Activated CD4-positive, alpha-beta T cell treated with anti-CD3 and anti-CD28 coated beads, Interleukin-2, amount 50 U/mL, for 1 hour (primary cell): ENCODE measurements at places on chromosomes 12 and 14.

- DNase-seq = no peak
Measured at GRCh38 chr12:69334158-69334557, 14.0 kb upstream of the LYZ start.

- DNase-seq = no peak
Measured at GRCh38 chr12:116380108-116380507, 102.6 kb upstream of the MED13L start.

- DNase-seq = no peak
Measured at GRCh38 chr14:56044196-56044595, 74.0 kb upstream of the PELI2 start.

GRCh38 chr14:105014631-105015030, 6.3 kb downstream of the CDCA4 start:
- DNase-seq = no peak

DNA sequence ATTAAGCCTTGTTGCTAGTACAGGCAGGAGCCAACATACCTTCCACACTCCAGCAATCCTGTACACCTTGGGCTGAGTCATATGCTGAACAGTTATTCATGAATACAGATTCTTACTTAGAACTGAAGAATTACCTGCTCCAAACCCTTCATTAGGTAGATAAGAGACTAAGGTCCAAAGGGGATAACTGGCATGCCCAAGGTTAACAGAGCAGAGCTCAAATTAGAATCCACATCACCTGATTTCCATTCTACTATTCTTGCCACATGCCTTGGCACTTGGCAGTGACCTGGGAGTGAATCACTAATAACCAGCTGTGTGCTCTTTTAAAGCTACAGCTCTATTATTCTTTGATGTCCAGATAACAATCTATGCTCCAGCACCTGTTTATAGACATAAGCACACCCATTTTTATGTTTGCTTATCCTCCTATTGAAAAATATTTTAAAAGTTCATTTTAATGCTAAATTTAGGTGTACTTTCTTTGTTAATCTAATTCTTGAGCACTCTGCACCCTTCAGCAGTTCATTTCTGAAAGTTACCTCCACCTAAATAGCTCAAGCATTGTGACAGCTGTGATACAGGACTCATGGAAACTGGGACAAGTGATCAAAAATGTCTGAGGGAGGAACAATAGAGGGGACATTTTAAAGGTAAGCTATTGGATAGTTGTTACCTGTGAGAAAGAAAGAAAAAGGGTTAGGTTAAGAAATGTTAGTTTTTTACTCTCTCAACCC, 19.4 kb downstream of the LPCAT3 start:
- no peak for DNase-seq

DNA sequence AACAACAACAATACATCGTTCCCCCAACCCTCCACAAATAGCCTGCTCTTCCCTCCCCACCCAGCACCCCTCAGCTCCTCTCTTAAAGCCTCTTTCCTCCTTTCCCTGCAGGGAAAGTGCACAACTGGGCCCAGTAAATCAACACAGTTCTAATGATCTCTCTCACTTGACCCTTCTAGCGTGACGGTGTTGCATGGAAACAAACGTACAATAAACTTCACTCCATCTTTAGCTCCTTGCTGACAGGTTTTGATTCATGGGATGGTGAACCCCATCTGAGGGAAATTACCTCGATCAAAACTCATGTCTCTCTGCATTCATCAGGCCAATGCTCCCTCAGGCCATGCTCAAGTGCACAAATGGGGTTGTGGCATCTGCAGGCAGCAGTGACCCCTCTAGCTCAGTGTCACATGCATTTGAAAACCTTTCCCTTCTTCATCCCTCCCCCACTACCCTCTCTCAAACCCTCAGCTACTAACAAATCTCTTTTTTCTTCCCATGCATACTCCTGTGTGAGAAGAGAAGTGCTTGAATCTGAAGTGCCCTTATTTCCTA, 22.9 kb downstream of the GDF11 start:
- DNase-seq = no peak

DNA sequence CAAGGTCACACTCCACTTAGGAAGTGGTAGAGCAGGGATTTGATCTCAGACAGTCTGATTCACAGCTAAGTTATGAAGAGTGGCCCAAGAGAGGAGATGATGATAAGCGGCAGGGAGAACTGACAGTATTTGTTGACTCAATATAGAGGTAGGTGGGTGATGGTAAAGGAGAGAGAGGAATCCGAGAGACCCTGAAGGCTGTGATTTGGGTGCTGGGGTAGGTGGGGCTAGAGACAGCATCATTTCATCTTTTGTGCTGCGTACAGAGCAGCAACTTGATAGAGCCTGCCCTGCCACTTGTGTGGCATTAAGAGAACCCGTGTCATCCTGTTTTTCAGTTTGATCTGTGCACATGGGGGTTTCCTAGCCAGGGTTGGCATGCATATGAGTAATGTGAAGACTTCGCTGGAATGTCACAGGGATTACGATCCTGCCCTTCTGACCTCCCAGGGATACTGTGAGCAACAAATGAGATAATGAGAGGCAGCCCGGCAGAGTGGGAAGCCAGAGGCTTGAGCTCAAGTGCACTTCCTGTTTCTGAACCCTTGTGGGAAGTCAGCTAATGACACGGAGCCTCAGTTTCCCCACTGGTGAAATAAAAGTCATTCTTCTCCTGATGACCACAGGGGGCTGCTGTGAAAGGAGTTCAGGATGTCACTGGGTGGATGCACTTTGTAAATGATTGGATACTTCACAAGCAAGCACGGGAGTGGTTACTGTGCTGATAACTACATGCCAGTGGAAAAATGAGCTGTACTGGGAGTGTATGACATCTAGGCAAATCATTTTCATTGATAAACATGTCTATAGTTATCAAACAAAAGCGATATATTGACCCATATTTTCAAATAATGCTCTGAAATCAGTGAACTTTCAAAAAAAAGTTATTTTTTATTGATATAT, 59.5 kb upstream of the IGF1 start:
- no peak for DNase-seq

DNA sequence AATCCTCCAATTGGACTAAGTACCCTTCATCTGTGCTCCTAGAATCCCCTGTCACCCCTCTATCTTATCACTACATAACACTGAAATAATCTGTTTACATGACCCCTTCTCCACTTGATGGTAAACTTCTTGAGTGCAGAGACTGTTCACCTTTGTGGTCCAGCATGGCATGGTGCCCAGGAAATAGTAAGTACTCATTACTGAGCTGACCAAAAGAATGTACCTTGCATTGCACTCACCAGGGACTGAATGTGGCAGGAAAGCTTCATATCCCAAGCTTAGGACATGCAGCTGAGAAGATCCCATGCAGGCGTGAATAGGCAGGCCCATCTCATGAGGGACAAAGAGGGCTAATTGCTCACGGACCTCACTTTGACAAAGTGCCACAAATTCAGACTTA, 1.4 kb upstream of the GARIN2 start:
- DNase-seq = no peak
